ENCODE measurements at places on chromosomes 5 and 9. TPM values are rescaled to one million over a fixed set of nuclear protein-coding genes. Genes with fewer than 3 reads are reported as not detected.

Gene RGS7BP
- not detected for total RNA-seq

Gene JAKMIP2
- 1.1 TPM for total RNA-seq

GRCh38 chr9:100091650-100092049 is 7.2 kb downstream of the ERP44 start:
- no peak for DNase-seq

DNA sequence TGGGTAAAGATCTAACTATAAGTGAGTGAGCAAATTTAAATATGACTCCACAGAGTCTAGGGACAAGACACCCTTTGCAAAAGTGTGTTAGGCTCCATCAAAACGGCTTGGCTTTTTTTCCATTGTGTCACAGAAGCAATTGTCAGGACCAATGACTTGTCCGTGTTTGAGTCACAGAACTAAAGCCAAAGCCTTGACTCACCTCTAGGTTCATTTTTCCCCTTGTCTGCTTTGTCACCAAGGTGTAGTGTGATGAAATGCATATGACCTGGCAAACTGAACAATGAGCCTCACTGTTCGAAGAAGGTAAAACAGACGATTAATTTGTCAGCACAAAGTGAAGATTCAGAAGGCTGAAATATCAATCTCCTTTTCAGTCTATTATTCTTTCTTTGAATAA is 331.0 kb downstream of the GLIS3 start:
- peak; percentile 92 for DNase-seq

- no peak for DNase-seq
Measured at GRCh38 chr5:72255670-72256069, 64.4 kb downstream of the MRPS27 start.

- DNase-seq, result no peak
Measured at GRCh38 chr5:142390334-142390733, 65.5 kb upstream of the SPRY4 start.

Gene DCTN3
- 180 TPM for total RNA-seq

Gene CDC25C
- total RNA-seq, result 20.5 TPM

Gene C9
- total RNA-seq, result not detected

- DNase-seq, result no peak
Measured at GRCh38 chr5:29950416-29951145, 1242.9 kb upstream of the CDH6 start.

DNA sequence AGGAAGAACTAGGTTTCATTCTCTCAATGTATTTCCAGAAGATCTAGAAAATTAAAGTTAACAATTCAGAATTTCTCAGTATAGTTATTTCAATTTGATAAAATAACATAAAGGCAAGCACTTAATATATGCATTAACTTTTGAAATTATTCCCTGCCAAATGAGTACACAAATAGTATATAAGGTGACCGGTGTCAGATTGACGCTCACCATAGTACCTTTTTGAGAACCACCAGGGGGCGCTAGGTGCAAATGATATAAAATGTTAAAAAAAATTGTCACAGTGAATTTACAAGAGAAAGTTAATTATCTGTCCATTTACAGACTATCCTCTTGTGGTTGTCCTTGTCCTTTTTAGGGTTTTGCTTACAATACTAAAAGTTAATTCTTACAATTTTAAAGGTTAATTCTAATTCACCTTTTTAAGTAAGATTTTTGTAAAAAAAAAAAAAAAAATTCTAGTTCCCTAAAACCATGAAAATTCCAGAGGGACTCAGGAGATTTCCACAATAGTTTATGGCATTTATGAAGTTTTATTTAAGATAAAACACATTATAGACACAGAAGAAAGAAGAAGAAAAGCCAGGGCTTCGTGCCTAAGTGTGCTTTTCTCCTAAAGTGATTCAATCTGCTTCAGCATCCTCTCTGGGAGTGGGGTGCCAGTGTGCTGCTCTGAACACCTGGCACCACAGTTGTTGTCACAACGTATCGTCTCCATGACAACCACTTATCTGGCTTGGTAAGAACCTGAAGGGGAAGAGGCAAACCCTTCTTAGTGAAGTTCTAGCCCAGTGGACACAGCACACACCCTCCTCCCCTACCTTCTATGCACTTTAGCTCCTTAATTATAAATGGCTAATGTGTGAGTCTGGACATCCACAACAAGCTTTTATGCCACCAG is 1.7 kb downstream of the ADAMTS16 start:
- peak; percentile 72 for DNase-seq

DNA sequence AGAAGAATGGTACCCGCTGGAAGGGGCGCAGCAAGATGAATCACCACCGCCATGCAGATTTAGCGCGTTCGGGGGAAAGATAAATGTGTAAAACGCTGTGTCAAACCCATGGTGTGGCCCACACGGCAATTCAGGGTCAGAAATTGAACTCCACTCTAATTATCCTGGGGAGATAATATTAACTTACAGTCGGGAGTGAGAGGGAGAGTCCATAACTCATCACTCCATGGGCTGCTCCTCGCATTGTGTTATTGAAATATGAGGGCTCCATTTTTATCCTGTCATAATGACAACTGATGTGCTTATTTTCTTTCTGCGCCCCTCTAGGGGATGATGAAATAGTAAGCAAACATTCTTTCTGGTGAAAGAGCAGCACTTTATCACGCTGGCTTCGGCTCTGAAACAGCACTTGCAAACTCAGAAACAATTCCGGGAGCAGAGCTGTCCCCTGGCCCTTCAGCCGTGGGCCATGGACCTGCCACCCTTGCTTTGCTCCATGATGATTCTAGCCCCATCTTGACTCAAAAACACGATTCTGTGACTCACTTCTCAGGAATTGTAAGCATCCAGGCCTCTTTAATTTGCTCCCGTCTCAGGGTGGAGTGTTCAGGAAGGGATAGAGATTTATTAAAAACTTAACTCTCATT is 431.6 kb downstream of the IRX1 start:
- peak; percentile 14 for DNase-seq

DNA sequence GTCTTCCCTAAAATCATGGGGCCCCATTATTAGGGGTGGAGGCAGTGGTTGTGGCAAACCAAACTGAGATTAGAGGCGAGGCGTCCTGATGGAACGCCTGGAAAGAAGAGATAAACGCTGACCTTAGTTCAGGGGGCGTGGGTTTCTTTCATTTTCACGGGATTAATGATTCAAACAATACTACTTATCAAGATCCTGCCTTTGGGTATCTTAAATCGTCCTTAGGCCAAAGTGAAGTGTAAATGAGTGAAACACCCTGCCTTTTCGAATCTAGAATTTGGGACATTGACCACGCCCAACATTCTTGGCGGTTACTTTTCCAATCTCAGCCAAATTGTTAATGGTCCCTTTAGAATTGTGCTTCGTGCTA is 1.0 kb upstream of the UBTD2 start:
- peak; percentile 36 for DNase-seq

Gene SGCD
- total RNA-seq, result 1.7 TPM

Gene ECM2
- 1.0 TPM for total RNA-seq

GRCh38 chr5:58761407-58761806 is 178.5 kb downstream of the RAB3C start:
- no peak for DNase-seq

DNA sequence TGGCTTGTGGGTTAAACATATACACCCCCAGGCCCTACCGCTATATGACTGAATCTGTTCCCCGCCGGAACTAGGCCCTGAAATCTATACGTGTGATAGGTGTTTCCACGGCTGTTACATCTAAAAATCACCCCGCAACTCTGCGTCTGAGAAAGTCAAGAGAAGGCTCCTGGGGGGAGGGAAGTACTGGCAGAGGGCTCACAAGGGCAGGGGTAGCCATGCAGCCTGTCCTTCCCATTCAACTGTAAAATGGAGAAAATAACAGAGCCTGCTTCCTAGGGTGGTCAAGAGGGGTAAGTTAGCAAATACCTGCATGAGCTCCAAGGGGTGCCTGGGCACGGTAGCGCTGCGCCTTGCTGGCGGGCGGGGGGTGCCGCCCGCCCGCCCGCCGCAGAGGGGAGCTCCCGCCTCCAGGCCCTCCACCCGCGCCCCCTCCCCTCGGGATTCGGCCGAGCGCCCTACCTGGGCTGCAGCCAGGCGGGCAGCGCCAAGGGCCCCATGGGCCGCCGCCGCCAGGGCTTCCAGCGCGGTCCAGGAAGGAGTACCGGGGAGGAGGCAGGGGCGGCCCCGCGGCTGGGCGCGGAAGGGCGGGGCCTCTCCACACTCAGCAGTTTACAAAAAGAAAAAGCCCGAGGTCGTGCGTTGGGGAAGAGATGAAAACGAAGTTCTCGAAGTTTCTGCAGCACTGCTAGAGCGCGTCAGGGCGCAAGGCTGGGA is at the start of gene HACD4:
Gene HACD4, minus strand, starts transcription at position 550 of the 717 bp plus-strand sequence. Its CDS starts 50 bp downstream, at position 500.
- peak; percentile 58 for DNase-seq

Gene FIBCD1
- total RNA-seq, result 36.2 TPM

- peak; percentile 86 for DNase-seq
Measured at GRCh38 chr9:125784286-125785049, 37.3 kb downstream of the PBX3 start.

- DNase-seq, result no peak
Measured at GRCh38 chr5:151504006-151504405, 56.6 kb downstream of the SLC36A1 start.

DNA sequence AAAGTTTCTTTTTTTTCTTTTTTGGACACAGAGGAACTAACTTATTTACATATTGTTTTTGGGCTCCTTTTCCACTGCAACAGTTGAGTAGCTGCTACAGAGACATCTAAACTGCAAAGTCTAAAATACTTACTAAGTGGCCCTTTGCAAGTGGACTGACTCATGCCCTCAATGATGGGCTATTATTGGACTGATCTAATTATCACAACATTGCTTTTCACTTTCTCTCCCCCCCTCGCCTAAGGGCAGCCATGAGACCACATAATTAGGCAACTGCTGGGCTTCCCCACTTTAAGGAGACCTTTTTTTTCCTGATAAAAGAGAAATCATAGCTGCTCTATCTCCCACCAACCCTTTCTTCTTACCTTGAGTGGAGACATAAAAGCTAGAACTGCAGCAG is 47.0 kb downstream of the PLK2 start:
- DNase-seq, result peak; percentile 46

DNA sequence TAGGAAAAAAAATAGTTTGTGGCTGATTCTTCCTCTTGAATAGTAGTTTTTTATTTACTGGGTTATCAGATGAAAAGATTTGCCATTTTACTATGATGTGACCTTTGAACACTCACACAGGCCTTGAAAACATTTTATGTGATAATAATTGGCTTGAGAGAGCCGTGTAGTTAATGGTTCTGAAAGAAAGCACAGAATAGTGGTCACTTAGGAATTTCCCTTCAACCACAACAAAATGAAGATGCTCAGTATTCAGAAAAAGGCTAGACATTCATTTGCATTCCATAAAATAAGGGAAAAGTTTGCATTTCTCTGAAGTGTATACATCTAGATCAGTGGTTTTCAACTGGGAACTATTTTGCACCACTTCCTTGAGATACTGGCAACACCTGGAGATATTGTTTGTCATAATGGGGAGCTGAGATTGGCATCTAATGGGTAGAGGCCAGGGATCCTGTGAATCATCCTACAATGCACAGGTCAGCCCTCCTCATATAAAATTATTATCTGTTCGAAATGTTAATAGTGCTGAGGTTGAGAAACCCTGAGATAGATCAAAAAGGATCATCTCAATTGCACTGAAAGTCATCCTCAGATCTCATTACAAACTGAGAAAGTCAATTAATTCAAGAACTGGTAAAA is 446.4 kb upstream of the CCNG1 start:
- no peak for DNase-seq

DNA sequence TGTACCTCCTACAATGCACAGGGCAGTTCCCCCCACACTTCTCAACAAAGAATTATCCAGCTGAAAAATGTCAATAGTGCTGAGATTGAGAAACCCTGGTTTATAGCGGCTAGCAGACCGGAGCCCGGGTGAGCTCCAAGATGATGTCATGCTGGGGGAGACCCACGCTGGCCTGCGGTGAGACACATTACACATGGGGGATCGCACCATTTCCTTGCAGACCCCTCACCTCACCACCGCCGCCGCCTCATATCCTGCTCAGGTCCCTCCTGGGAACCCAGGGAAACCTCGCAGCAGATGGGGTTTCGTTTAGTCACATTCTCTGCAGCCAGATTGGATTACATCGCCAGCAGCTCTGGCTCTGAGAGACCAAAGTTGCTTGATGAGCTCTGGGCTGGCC is 14.7 kb upstream of the TNC start:
- no peak for DNase-seq

DNA sequence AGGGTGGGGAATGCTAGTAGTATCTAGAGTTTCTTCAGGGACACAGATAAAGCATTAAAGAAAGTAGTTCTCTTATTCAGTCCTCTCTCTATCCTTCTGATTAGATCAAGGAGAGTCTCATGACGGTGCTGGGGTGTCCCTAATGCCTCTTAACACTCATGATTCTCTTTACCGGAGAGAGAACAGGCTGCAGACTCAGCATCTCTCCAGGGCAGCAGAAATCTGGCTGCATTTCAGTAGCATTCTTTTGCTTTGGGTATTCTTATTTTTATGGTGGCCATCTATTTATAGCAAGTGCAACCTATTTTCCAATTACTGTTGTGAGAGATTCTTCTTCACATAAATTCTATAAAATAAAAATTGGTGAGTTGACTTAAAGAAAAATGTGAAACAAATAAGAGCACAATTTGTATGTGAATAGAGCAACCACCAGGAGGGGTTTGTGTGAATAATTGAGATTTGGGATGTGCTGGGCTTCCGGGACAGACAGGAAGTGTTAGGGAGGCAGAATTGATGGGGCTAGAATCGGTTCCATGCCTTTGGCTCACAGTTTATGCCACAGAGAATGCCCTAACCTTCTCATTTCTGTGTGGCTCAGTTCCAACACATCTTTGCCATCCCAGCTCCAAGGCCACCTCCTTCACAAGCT is 23.8 kb upstream of the BOD1 start:
- DNase-seq, result no peak

- DNase-seq, result no peak
Measured at GRCh38 chr5:121974261-121974660, 12.5 kb downstream of the SRFBP1 start.

- peak; percentile 62 for DNase-seq
Measured at GRCh38 chr9:5630081-5630507, 1.2 kb downstream of the RIC1 start.

Gene IL7R
- total RNA-seq, result 20.4 TPM

Gene CREBRF
- 3.0 TPM for total RNA-seq

Gene GDNF
- total RNA-seq, result 0.05 TPM

GRCh38 chr5:14593326-14594021 is 11.9 kb downstream of the OTULINL start:
- peak; percentile 84 for DNase-seq

- no peak for DNase-seq
Measured at GRCh38 chr5:152634586-152634985, 229.5 kb upstream of the NMUR2 start.

DNA sequence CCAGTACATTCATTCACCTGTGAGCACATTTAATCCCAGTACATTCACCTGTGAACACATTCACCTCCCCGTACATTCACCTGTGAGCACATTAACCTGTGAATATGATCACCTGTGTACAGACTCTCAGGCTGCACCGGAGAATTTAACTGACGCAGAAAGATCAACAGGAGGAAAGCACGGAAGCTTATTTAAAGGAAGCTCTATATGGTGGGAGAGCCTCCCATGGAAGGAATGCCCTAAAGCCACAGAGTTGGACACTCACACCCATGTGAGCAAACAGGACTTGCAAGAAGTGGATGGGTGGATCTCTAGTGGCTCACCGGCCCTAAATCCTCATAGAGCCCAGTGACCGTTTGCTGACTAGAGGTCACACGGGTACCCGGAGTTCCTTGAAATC is 38.2 kb downstream of the TRIP13 start:
- DNase-seq, result no peak
